ENCODE measurements at places on chromosomes 6 and 20.

DNA sequence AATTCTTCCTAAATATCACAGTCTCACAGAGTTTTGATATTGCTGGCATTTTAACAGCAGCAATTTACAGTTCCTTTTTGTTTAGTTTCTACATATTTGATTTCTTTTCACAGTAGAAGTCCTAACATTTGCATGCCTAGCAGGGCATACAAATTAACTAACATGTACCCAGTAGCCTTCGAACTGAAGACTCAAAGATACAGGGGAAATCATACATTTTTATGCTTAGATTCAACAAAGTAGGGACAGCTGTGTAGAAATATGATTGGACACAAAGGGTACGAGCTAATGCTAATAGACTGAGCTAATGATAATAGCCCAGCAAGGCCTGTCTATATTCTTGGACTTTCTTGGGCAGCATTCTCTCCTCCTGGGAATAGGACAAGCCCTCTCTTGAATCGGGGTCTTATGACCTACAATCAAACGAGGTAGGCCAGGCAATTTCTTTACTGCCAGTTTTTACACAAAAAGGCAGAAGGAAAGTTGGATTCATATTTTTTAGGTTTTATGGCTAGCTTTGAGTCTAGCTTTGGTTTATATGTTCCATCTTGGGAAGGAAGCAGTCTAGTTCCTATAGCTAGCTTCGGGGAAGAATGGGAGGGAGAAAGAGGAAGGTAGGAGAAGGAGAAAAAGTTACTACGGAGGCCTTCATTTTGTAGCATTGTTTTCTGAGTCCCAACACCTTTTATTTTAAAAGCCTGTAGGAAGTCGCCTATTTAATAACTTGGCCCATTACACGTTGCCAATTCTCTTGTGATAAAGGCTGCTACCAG is 115.8 kb downstream of the HFE start:
- no peak for DNase-seq

- DNase-seq, result no peak
Observed at GRCh38 chr6:6891125-6891721, 216.5 kb upstream of the RREB1 start.

- no peak for DNase-seq
Observed at GRCh38 chr20:46549188-46549972, 1.1 kb downstream of the OCSTAMP start.

GRCh38 chr20:44080646-44081267 is 106.2 kb downstream of the JPH2 start:
- DNase-seq, result peak; percentile 94

- DNase-seq, result no peak
Observed at GRCh38 chr20:62622877-62623487, 19.3 kb upstream of the SLCO4A1 start.

GRCh38 chr6:107691062-107691751 is 132.9 kb downstream of the SCML4 start:
- DNase-seq, result no peak

DNA sequence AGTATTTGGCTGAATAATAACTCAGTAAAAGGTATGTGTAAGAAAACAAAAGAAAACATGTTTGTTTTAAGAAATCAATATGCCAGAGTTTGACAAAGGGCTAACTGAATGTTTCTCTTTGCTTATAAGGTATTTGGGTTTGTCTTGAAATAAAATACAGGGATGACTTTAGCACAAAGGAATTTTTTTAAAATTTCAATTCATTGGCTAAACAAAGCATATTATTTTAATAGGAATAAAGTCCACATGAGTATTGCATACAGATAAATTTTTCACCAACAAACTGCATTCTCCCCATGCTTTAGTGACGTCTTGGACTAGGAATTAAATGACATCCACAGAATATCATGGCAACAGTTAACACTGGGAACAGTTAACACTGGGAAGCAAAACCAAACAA is 480.0 kb upstream of the JAG1 start:
- DNase-seq, result no peak

- DNase-seq, result peak; percentile 88
Observed at GRCh38 chr6:100300221-100300736, 164.4 kb downstream of the SIM1 start.

GRCh38 chr6:145529582-145529981 is 205.7 kb downstream of the EPM2A start:
- DNase-seq, result no peak

DNA sequence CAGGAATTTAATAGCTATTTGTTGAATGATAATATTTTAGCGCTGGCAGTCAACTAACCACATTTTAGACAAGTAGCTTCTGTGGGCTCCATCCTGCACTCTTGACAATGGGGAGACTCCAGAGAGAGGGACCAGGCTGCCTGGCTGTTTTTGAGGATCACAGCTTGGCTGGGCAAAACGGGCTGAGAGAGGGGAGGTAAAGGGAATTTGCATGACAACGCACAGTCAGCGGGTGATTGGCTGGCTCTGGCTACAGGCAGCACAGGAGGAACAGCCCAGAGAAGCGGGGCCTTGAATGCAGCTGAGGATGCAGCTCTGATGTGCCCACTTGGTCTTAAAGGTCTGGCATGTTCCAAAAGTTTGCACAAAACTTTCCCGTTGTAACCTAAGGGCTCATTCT is 41.2 kb downstream of the LRFN2 start:
- no peak for DNase-seq

GRCh38 chr20:23293689-23294088 is 56.9 kb upstream of the NXT1 start:
- no peak for DNase-seq

- DNase-seq, result no peak
Observed at GRCh38 chr6:17494919-17495318, 101.5 kb downstream of the CAP2 start.

DNA sequence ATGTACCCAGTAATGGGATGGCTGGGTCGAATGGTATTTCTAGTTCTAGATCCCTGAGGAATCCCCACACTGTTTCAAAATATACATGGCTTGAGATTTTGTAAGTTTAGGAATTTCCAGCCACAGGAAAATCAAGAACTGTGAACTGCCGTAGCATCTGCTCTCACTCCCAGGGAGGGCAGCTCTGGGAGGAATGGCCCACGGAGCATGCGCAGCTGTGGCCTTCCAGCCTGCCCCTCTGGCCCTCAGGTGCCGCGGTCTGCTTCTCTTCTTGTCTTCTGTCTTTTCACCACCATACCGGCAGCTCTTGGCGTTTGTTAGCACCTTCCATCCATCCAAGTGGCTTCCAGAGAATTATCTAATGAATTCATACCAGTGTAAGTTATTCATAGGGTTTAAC is 19.9 kb upstream of the EXOC2 start:
- no peak for DNase-seq

GRCh38 chr20:24100370-24101011 is 111.9 kb upstream of the GGTLC1 start:
- DNase-seq, result peak; percentile 13

DNA sequence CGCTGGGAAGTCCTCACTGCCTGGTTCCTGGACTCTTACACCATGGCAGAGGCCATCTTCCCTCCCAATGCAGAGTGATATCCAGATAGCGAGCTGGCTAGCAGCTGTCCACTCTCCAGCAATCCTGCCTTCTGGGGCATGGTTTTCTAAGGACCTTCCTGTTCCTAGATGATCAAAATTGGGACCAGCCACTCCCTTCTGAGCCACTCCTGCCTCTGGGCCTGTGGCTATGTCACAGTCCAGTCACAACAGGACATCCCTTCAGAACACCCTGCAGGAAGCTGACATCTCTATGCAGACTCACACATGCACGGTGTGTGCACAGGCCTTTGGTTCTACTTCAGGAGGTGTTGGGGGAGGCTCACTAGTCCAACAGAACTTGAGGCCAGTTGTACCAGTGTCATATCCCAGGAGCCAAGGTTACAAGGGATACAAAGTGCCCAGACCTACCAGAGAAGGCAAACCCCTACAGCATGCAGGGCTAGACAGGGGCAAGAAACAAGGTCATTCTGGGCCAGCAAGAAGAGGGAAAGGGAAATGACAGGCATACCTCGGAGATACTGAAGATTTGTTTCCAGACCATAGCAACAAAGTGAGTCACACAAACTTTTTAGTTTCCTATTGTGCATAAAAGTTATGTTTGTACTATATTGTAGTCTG is 2.7 kb upstream of the MCCD1 start:
- DNase-seq, result no peak

DNA sequence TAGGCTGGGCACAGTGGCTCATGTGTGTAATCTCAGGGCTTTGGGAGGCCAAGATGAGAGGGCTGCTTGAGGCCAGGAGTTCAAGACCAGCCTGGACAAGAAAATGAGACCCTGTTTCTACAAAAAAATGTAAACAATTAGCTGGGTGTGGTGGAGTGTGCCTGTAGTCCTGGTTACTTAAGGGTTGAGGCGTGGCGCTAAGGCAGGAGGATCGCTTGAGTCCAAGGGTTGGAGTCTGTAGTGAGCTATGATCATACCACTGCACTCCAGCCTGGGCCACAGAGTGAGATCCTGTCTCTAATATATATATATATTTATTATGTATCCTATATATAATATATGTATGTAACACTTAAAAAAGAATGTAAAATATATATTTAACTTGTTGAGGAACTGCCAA is 7.9 kb upstream of the ABRACL start:
- no peak for DNase-seq

GRCh38 chr6:113570161-113570560 is 287.0 kb upstream of the MARCKS start:
- no peak for DNase-seq

DNA sequence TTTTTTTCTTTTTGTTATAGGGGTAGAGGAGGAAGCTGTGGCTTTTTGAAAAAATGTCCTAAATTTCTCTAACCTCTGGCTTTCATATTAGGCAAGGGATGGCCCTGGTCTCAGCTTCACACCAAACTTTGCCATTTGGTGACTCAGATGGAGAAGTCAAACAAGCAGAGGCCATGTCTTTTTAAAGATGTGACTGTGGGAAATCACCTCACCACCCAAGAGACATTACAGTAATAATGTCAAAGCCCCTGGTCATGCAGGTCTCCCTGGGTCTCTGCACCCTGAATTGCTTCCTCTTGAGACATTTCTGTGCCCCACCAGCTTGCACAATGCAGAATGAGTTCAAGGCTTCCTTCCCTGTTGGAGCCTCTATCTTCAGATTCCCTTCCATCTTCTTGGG is 39.5 kb upstream of the ADGRF5 start:
- DNase-seq, result no peak

DNA sequence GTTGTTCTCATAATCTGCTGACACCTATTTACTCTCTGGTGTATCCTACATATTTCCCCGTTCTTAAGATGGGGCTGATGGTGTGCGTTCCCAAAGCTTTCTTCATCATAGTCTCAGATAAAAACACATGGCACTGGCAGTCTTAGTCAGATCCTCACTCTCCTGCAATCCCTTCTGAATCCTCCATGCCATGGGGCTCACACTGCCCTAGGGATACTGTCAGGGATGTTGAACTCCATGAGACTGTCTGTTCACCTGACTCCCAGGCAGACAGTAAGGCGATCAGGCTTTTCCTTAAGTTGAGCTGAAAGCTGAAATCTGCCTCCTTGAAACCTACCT is 76.0 kb downstream of the SLX4IP start:
- peak; percentile 34 for DNase-seq

DNA sequence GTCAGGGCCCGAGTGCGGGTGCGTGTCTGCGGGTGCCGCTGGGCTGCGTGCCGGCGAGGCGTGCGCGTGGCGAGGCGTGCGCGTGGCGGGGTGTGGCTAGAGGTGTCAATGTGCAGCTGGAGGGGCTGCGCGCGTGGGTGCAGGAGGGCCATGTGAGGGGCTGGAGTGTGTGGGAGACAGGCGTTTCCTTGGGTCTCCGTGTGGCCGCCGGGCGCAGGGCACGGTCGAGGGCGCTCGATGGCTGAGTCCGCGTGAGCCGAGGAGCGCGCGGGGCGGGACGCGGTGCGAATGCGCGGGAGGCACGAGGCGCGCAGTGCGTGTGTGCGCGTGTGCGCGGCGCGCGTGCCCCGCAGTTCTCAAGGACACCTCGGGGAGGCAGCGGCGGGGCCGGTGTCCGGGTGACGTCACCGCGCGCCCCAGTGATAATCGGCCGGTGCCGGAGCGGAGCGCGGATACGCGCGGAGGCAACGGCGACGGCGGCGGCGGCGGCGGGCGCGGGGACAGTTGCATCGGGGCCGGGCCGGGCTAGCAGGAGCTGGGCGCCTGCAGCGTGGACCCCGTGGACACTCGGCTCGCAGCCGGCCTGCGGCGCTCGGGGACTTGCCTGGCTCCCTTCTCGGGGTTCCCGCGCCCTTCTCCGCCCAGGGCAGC is 38.7 kb downstream of the YTHDF1 start:
- DNase-seq, result no peak

GRCh38 chr6:169000022-169000421 is 253.6 kb downstream of the THBS2 start:
- no peak for DNase-seq

GRCh38 chr20:49579874-49580812 is 12.2 kb upstream of the PTGIS start:
- no peak for DNase-seq

GRCh38 chr20:63025534-63026331 is 19.0 kb upstream of the BHLHE23 start:
- DNase-seq, result peak; percentile 69

DNA sequence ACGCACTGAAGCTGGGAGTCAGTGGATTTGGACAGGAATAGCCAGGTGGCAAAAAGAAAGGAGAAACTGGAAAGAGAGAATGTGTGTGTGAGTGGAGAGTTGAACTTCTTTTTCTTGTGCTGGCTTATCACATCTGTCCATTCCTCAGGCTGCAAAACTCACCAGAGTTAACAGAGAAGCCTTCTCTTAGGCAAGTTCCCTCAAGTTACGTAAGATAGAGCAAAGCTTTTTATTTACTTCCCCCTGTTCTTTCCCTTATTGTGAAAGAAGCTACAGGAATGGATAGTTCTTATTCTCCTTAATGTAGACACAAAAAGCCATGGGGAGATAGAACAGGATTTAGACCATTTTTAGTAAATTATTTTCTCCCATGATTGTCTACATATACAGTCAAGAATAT is 188.6 kb downstream of the BMP2 start:
- DNase-seq, result no peak

DNA sequence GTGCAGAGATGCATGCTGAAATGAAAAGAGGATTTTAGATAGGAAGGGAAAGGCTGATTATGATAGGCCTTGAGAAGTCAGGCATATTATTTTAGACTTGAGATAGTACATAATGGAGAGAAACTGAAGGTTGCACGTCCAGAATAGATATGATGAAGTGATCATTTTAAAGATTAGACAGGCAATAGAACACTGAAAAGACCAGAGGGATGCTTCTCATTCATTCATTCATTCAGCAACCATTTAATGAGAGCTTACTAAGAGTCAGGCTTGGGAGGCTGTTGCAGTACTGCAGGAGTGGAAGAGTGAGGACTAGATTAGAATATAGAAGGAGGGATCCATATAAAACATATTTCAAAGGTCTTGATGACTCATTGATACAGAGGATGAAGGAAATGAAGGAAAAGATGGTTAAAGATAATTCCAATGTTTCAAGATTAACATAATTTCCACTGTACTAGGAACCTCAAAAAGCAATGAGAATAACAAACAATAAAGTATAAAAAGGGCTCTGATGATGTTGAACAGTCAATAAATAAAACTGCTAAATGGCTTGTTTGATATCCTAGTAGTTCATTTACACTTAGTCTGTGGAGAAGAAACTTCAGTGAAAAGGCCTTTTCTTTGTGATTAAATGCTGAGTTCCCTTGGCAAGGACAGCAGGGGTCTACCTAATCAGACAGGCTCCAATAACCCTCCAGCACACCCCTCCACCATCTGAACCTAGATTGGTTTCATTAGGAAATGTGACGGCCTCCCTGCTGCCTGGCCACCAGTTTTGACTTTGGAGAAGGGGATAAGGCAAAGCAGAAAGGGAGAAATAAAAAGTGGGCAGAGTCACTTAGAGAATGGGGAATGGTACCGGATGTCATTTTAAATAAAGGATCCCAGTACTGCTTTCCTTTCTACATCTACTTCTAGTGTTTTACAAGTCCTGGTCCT is 5.3 kb upstream of the FBXO9 start:
- DNase-seq, result no peak

GRCh38 chr20:1373614-1374013 is 19.2 kb downstream of the FKBP1A start:
- DNase-seq, result no peak
